LHCN-M2 (cell line): ENCODE measurements at places on chromosomes 2 and 18. TPM values are rescaled to one million over a fixed set of nuclear protein-coding genes. Genes with fewer than 3 reads are reported as not detected.

Gene FOXD4L1
- 0.06 TPM in 1 of 2 replicates, not detected in the other for total RNA-seq

Gene GAL3ST2
- not detected in 2 replicates for total RNA-seq

Gene DUSP2
- total RNA-seq = 0.23 and 0.71 TPM in 2 replicates

Gene CHST9
- total RNA-seq = not detected in 2 replicates

Gene MC2R
- total RNA-seq = not detected in 2 replicates

Gene COL3A1
- total RNA-seq = 569 and 602 TPM in 2 replicates

Gene PRKCE
- 5.8 and 6.0 TPM in 2 replicates for total RNA-seq
